ENCODE measurements at places on chromosomes 1 and 21. TPM values are rescaled to one million over a fixed set of nuclear protein-coding genes. Genes with fewer than 3 reads are reported as not detected.
A peak's percentile ranks its signal among the peaks of the same experiment; 100 is the strongest.

DNA sequence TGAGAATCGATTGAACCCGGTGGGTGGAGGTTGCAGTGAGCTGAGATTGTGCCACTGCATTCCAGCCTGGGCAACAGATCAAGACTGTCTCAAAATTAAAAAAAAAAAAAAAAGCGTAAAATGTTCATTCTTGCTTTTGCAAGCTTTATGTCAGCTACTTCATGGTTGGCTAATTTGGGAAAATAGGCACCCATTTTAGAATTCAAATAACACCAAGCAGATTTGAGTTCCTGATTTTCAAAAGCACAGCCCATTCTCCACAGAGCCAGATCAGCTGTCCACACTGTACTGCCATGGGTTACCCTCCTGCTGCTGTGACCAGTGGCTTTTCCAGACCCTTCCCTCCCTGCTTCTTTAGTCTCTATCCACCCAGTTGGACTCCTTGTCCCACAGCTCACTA is 4.4 kb downstream of the THEM5 start:
- DNase-seq: no peak

DNA sequence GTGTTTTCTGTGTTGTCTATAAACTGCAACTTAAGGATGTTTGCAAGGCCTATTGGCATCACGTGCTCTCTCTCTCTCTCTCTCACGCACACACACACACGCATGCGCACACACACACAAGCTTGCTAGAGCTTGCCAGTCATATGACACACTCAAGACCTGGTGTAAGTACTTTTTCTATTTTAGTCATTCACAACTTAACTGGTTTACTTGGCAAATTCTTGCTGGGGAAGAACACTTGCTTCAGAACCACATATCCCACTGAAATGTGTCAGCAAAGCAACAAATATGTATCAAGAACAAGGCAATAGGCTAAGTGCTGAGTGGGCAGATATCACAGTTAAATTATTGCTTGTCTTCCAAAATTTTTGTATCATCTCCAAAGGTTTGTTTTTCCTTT is 107.8 kb downstream of the DISC1 start:
- DNase-seq: peak; percentile 49

ALDH4A1 gene
- total RNA-seq: 4.4 TPM

DNA sequence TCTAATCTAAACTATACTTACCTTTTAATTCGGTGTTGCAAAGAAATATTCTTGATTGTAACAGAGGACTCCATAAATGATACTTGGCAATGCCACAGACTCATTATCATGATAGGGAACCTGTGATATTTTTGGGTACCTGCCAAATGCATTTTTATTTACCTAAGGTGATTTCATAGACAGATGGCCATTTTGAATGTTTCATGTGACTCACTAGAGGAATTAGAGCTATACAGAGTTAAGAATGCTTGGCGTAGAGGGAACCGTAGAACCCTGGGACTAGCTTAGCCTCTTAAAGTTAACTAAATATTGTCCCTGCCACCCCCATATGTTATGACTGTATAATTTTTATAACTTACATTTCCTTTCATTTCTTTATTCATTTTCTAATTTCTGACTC is 136.1 kb downstream of the DISP1 start:
- DNase-seq: no peak

LDLRAD1 gene
- total RNA-seq: not detected

MRPL39 gene
- 84.5 TPM for total RNA-seq

ST6GALNAC5 gene
- total RNA-seq: not detected

DNA sequence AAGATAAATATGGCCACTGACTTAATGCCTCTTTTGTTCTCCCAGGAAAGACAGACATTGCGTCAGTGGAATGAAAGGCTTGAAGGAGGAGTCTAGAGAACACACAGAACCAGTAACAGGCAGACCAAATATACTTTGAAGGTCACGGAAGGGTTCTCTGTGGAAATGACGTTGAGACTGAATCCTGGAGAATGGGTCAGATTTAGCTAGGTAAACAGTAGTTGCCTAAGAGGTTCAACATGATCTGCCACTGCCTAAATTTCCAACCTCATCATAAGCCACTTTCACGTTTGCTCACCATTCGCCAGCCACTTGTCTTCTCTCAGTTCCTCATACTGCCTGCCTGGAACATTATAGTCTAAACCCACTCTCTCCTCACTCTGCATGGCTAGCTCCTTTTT is 20.5 kb downstream of the PLA2G4A start:
- no peak for DNase-seq

VAV3 gene
- 1.3 TPM for total RNA-seq

GRCh38 chr1:157289424-157290105 is 151.4 kb upstream of the ETV3 start:
- no peak for DNase-seq

MIS18A gene
- 35.3 TPM for total RNA-seq

- DNase-seq: no peak
These were observed 3.8 kb upstream of the ZNF692 start for GRCh38 chr1:248862695-248862997.

All from activated CD4-positive, alpha-beta T cell treated with anti-CD3 and anti-CD28 coated beads for 36 hours (primary cell).